ENCODE measurements at places on chromosomes 3 and 15.
A peak's percentile ranks its signal among the peaks of the same experiment; 100 is the strongest.

- DNase-seq, result peak; percentile 33
Measured at GRCh38 chr15:74541494-74542165, 610 bp downstream of the ARID3B start.

GRCh38 chr15:76752549-76752948 is 152.6 kb downstream of the SCAPER start:
- DNase-seq, result no peak

DNA sequence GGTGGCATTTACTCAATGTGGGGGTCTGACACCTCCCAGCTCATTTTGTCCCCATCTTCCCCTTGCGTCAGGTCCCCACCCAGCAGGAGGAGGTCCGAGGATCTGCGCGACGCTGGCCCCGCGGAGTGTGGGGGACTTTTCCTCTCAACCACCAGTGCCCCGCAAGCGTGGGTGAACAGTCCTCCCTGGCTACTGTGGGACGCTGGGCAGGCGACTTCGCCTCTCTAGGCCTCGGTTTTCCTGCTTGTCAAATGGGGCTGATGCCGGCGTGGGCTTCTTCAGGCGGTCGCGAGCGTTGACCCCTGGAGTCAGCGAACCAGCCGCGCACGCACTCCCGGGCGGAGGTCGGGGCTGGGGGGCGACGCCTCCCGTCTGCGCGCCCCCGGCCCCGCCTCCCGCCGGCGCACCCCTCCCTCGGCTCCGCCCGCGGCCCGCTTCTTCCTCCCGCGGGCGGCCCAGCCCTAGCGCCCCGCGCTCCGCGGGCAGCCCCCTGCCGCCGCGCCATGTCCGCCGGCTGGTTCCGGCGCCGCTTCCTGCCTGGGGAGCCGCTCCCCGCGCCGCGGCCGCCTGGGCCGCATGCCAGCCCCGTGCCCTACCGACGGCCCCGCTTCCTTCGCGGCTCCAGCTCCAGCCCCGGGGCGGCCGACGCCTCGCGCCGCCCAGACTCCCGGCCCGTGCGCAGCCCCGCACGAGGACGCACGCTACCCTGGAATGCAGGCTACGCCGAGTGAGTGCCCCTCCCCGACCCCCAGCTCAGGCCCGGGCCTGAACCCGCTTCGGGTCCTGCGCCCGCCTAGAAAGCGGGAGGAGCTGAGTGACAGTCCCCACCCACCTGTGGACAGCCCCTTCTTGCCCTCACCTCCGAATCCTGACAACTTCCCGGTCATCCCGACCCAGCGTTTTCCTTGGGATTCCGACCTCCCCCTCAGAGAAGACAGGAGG is at the start of gene PPM1M:
Gene PPM1M (plus strand): TSS at position 438 of the 942 bp plus-strand sequence. CDS start 66 bp downstream, at position 504.
- DNase-seq, result peak; percentile 49

GRCh38 chr3:10655105-10655504 is 149.7 kb upstream of the ATP2B2 start:
- no peak for DNase-seq

DNA sequence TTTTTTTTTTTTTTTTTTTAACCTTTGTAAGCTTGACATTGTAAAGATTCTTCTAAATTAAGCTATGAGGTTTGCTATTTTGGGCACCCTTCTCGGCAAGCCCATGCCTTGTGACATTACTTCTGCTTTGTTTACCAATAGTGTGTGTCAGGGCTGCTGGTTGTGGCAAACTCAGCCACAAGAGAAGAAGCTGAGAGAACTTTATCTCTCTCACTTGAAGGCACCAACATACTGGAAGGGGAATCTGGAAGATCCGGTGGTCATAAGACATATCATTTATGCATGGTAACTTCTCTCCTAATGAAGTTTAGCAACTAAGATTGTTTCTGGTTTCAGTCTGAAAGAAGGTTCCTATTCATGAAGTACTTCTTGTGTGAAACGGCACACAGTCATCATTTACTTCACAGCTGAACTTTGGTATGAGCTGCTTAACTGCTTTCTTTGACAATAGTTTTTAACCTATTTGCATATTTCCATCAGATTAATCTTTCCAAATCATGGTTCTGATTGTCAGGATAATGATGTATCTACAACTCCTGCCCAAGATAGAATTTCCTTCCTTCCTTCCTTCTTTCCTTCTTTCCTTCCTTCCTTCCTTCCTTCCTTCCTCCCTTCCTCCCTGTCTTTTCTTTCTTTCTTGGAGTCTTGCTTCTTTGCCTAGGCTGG is 189.3 kb downstream of the NFKBIZ start:
- no peak for DNase-seq

- no peak for DNase-seq
Measured at GRCh38 chr3:133377396-133377795, 22.5 kb upstream of the BFSP2 start.
